ENCODE measurements at places on chromosomes 16 and 17.

DNA sequence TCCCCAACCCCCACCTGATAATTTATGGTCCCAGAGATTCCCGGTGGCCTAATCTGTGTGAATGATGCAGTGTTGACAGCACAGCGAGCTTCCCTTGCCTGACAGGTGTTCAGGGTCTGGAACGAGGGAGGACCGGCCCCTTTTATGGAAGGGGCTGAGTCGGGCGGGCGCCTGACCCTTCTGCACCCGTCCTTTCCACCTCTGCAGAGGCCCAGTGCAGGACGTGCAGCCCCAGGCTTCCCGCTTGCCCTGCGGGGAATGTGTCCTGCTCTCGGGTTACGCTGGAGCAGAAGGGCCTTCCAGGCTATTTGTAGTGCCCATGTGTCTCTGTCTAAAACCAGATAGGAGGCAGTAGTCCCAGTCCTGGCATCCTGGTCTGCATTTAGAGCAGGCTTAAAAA is 16.2 kb downstream of the SMTNL2 start:
- no peak for DNase-seq

DNA sequence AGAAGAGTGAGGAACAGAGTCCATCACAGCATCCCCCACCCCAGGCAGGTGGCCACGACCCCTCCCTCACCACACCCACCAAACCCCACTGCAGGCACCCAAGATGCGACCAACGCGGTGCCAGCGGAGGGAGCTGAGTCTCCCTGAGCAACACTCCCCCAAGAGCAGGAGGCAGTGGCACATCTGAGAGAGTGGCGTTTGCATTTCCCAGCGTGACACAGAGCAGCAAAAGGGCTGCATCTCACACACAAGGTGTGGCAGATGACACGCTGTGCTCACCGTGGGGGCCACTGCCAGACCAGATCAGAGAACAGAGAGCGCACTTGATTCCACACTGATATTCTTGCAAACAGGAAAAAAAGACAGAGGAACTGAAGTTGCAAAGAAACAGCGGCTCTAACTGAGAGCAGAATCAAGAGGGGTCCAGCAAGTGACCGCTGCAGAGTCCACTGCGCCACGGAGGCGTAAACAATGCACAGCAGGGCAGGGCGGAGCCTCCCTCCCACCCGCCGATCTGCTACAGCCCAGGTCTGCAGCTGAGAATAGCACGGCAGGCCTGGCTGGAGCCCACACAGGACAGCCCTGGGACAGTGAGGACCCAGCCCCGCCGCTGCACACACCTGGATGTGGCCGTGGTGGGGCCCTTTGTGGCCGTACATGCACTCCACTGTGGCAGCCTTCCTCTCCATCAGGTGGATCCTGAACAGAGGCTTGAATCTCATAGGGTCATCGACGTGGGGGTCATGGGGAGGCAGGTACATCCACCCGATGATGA is 26.0 kb upstream of the C16orf95 start:
- no peak for DNase-seq

- DNase-seq: no peak
These were observed 28.6 kb downstream of the C16orf74 start for GRCh38 chr16:85722128-85722893.

DNA sequence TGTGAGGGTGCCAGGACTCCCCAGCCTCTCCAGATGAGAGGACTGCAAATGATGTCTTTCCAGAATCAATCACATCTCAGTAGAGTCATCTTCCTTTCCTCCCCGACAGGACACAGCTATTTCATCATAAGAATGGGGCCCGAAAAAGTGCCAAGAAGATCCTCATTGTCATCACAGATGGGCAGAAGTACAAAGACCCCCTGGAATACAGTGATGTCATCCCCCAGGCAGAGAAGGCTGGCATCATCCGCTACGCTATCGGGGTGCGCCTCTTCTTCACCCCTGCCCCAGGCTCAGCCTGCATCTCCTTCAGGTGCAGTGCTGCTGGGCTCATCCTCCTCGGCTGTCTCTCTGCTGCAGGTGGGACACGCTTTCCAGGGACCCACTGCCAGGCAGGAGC is 14.3 kb downstream of the ITGAD start:
- no peak for DNase-seq

GRCh38 chr17:81049973-81050551 is 15.1 kb downstream of the BAIAP2 start:
- no peak for DNase-seq

GRCh38 chr16:85974428-85975375 is 75.7 kb downstream of the IRF8 start:
- DNase-seq: no peak

Measured in activated CD4-positive, alpha-beta T cell treated with anti-CD3 and anti-CD28 coated beads for 1 hour (primary cell).